ENCODE measurements at places on chromosomes 16 and 17.

DNA sequence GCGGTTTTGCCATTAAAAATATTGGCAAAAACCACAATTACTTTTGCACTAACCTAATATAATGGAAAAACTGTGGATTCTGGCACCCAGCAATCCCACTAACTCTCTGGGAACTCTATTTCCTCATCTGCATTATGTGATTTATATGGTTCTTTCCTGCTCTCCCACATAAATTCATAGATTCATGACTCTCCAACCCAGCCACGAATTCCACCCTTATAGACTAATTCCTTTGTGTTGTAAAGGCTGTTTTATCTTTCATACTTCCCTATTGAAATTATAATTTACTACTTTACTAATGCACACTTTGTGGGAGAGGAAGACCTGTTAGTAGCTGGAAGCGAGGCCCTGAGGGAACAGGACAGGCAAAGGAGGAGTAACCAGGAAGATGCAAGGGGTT, 88.4 kb upstream of the GNAO1 start:
- DNase-seq: no peak

DNA sequence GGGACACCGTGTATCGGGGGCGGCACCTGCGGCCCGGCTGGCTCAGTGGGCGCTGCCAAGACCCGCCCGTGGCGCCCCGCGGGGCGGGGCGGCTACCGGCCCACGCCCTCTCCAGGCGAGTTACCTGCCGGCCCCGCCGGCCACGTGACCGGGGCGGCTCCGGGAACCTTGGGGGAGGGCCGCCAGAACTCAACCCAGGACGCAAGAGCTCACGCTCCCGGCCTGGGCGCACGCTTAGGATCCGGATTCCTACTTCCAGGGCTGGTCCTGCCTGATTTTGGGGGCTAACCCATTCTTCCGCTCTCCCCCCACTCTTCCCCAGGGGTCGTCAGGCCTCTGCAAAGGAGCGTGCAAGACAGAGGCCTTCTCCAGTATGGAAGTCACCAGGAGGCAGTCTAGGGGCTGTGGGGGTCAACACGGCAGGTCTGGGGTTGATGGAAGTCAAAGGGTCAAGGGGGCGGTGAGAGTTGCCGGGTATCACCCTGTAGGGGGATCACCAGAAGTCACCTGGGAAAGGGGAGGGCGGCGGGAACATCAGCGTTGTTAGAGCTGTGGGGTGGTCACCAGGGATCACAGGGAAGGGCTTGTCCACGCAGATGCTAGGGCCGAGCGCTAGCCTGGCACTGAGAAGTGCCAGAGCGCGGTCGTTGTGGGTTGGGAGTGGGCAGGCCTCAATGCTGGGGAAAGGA, 354 bp upstream of the ESRP2 start:
- DNase-seq: no peak

- no peak for DNase-seq
Measured at GRCh38 chr17:1776857-1777256, 15.0 kb downstream of the SERPINF1 start.

GRCh38 chr16:80197741-80198201, 343.0 kb upstream of the DYNLRB2 start:
- no peak for DNase-seq

- no peak for DNase-seq
Measured at GRCh38 chr16:85422196-85422631, 190.9 kb upstream of the GSE1 start.

- DNase-seq: no peak
Measured at GRCh38 chr17:9242497-9242881, 221.2 kb downstream of the NTN1 start.

GRCh38 chr16:86704516-86704915, 126.2 kb downstream of the FOXL1 start:
- no peak for DNase-seq

DNA sequence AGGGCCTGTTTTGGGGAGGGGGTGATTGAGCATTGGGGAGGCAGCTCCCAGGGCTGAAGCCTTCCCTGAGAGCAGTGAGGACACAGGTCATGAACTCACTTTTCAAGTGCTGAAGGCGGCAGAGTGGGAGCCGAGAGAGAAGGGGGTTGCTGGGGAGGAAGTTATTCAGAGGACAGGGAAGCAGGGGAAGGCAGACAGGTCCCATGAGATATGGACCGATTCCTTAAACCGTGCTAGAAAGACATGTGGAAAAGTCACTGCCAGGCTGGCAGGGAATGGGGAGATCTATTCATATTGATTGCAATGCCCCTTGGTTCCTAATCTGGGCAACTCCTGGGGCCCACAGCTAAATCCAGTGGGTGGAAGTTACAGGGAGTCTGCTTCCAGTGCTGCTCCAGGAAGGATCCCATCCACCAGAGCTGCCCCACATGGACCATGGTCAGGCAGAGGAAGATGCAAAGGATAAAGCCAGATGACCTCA, 1.1 kb downstream of the CCL4 start:
- DNase-seq: no peak

DNA sequence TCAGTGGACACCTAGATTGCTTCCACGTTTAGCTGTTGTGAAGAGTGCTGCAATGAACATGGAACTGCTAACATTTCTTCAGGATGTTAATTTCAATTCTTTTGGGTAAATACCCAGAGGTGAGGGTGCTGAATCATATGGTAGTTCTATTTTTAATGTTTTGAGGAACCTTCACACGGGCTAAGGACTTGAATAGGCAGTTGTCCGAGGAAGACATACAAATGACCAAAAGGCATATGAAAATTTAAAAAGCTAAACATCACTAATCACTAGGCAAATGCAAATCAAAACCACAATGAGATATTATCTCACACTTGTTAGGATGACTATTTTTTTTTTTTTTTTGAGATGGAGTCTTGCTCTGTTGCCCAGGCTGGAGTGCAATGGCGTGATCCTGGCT, 173.3 kb downstream of the PRKCB start:
- DNase-seq: no peak

DNA sequence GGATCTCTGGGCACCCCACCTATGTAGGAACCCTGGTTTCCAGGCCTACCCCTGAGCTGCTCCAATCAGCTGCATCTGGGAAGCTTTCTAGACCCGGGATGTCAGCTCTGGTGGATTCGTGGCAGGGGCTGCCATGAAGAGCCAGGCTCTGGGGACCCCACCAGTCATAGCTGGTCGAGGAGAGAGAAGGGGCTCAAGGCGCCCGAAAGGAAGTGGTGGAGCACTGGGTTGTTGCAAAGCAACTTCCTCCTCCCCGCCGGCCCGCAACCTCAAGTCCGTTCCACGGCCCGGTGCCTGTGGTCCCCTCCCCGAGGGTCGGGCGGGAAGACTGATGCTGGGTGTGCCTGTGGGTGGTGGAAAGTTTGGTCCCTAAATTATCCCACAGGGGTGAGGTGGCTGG, 10.2 kb downstream of the TBKBP1 start:
- DNase-seq: no peak
